LoVo (cell line): ENCODE measurements at places on chromosomes 11 and 22.

DNA sequence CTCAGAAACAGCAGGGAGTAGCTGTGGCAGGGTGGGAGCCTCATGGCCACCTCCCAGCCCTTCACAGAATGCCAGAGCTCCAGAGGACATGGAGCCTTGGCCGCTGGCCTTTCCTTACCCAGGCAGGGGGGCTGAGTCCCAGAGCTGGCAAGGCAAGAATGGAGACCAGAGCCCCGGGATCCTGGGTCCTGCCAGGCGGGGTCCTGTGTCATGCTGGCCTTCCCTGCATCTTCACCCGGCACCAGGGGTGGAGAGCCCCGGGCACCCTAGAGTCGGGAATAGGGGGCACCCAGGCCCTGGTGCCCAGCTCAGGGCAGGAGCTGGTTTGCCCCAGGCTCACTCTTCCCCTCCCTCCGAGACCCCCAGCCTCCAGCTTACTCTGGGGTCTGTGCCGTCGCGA is 519.9 kb downstream of the TBC1D22A start:
- no peak for DNase-seq

- no peak for DNase-seq
Observed at GRCh38 chr11:134584001-134584561, 172.0 kb upstream of the B3GAT1 start.

GRCh38 chr11:99197477-99197876 is 176.7 kb downstream of the CNTN5 start:
- no peak for DNase-seq

GRCh38 chr11:68317147-68317785 is 4.9 kb downstream of the LRP5 start:
- DNase-seq, result no peak

GRCh38 chr11:107478922-107479321 is 21.3 kb upstream of the CWF19L2 start:
- no peak for DNase-seq

DNA sequence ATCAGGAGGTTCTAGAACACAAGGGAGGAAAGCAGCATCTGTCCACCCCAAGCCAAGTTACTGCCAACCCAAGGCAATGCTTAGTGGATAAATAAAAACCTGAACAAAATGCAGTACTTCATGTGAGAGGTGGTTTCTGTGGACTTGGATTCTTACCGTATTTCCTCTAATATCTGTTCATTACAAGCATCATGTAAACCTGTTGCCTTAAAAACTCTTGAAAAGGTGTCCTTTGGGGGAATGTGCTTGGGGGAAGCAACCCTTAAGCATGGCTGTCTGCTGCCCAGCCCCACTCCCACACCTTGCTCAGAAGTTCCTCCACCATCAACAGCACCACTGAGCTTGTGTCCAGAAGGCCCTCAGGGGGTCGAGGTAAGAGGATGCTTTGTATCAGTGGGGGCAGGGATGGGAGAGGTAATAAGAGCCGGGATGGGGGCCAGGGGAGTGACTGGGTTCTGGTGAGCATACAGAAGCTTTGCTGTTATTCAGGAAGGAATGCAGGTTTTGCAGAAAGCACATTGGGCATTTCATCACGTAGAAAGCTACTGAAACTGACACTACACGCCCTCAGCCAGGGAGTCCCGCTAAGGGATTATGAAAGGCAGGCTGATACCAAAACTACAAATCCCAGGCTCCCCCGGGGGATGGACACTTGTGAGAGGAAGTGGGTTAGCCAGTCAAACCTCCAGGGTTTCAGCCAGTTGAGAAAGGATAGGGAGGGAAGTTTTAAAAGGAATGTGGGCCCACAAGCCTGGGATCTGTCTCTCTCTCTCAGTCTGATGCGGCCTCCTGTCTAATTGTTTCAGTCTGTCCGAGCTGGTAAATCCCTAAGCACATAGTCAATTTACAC is 52.0 kb downstream of the KCNJ1 start:
- DNase-seq, result no peak

- DNase-seq, result peak; percentile 47
Observed at GRCh38 chr11:3609416-3610265, 32.2 kb downstream of the ART5 start.

DNA sequence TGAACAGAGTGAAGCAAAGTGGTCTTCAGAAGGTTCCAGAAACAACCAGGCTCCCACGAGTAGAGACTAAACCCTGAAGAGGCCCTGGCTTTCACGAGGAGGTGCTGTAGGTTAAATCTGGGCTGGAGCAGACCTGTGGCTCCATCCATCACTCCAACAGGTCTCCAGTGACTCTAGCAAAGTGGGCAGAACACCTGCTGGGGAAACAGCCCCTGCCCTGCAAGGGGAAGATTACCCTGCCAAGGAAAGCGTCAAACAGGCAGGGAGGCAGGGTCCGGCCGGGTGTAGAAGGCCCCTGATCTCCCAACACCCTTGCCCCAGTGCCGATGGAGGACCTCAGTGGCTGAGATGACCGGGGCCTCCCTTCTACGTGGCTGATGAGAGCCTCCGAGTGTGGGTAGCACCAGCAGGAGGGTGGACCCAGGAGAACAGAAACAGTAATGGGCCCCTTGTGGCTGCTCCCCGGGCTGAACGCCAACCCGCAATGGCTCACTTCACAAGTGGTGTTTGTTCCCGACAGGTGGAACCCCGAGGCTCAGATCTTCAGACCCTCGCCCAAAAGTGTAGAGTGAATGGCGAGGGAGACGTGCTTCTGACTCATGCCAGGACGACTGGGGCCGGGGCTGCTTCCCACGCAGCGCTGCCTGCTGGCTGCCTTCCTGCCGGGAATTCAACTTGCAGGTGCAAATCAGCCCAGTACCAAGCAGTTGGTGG is 112.0 kb downstream of the SHANK2 start:
- DNase-seq, result no peak

- no peak for DNase-seq
Observed at GRCh38 chr22:36863979-36864378, 3.2 kb downstream of the NCF4 start.

GRCh38 chr11:72668629-72669347 is 5.4 kb downstream of the PDE2A start:
- no peak for DNase-seq

DNA sequence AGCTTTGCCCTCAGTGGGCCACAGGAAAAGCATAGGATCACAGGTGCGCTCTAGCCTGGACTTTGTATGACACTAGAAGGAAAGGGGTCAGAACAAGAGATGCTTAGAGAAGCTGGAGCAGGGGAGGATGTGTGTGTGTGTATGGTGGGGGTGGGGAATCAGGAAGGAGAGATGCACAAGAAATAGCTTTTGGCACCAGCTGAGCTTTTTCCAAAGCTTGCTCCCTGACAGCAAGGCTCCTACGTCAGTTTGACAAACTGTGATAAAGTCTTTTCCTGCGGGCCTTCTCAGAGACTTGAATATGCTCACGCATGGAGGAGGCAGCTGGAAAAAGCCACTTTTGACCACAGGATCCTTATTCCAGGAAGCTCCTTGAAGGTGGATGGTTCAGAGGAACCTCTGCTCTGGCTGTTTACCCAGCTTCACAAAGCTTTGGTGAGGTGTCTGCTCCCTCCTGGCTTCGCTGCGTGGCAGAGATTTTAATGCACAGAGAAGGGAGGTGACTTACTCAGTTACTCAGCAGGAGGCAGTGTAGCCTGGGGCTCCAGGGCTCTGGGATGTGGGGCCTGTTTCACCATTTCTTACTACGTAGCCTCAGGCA is 3.9 kb downstream of the CDC42EP1 start:
- no peak for DNase-seq

GRCh38 chr11:92768121-92768840 is 201.2 kb upstream of the MTNR1B start:
- DNase-seq, result no peak

DNA sequence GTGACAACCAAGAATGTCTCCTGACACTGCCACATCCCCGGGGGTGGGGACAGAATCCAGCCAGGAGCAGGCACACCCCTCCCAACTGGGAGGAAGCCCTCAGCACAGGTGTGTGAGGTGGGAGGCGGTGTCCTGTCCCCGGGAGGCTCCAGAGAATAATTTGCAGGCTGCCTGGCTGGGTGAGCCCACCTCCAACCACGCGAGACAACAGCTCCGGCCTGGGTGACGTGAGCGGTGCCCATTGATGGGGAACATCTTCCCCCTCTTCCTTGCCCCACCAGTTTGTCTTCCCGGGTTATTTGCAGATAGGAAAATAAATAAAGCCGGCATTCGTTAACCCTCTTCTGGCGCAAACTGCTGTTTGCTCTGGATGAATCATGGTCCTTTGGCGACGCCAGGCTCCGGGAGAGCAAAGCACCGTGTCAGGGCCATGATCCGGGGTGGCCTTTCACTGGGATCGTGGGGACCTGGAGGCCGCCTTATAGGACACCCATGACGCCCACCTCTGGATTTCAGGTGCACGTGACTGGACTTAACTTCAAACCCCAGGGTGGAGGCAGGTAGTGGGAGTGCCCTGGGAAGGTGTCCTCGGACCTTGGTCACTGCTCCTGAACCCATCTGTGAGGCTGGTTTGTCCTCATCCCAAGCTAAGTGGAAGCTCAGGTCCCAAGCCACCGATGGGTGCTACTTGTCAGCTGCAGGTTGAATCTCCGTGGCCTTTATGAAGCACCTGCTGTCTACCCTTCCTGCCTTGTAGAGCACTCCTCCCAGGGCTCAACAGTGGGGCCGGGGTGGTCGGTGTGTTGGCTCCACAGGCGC is 13.9 kb downstream of the CCND1 start:
- DNase-seq, result peak; percentile 29

DNA sequence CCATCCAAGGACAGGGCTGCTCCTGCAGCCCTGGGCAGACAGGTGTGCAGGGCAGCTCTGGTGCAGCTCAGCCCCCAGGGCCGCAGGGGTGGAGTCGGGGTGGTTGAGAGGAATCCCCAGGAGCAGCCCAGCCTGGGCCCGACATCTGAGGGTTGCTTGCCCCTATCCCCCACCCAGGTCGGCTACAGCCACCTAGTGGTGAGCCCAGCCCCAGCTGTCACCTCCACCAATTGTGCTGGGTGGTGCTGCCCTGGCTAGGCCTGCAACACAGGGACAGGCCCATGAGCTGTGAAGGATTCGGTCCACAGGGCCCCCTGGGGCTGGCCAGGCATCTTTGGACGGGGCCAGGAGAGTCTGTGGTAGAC is 29.6 kb downstream of the RTN4R start:
- no peak for DNase-seq

- peak; percentile 87 for DNase-seq
Observed at GRCh38 chr22:46528121-46528610, 9.3 kb downstream of the CELSR1 start.

DNA sequence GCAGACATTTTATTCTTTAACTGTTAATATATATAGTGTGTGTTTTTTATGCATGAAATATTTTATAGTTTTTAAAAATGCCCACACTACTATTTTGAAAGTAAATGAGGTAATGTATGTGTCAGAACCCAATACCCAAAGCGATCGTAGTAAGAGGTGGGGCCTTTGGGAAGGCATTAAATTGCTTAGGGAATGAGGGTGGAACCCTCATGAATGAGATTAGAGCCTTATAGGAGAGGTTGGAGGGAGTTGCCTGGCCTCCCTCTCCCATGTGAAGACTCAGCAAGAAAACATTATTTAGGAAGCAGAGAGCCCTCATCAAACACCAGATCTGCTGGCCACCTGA is 11.1 kb downstream of the KLHL35 start:
- DNase-seq, result no peak

DNA sequence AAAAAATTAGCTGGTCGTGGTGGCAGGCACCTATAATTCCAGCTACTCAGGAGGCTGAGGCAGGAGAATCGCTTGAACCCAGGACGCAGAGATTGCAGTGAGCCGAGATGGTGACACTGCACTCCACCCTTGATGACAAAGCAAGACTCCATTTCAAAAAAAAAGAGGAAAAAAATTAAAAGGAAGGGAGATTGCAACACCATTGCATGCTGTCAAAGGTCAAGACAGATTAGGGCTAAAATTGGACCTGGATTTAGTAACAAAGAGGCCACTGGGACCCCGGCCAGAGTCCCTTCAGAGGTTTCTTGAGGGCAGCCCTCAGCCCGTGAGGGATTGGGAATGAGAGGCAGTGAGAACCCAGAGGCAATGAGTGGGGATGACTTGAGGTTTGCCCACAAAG is 8.2 kb upstream of the MAFF start:
- DNase-seq, result no peak

DNA sequence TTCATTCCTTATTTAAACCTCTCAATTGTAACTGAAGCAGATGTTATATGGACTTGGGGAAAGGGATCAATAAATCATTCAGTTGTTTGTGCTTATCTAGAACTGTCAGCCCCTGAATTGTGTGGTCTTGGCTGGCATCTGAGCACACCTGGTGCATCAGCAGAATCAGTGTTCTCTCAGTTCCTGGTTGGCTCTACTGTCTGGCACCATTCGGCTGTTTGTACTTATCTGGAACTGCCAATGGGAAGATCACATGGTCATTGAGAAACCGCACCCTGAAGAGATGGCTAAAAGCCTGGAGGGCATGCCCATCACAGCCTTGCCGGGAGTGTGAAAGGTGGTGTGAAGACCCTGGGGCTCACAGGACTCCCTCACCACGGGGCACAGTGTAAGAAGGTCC is 37.1 kb upstream of the EHF start:
- DNase-seq, result no peak

GRCh38 chr11:7498193-7498592 is 12.9 kb downstream of the OLFML1 start:
- DNase-seq, result no peak

GRCh38 chr11:24134879-24135589 is 361.8 kb upstream of the LUZP2 start:
- no peak for DNase-seq

DNA sequence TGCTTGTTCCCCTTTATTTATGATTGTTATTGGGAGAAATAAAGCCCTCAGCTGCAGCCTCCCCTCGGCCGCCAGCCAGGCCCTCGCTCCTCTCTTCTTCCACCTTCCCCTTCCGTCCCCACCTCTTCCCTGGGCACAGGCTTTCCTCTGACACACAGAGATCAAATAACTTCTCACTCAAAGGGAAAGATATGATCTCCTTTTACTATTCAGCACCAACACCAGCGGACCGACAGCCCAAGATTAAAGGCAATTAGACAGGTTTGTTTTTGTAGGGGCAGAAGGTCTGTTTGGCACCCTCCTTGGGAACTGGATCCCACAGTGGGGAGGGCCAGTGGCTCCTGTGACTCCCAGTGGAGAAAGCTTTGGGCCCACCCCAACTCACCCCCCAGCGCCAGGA is 23.0 kb downstream of the NECTIN1 start:
- DNase-seq, result no peak

- DNase-seq, result no peak
Observed at GRCh38 chr22:48513929-48514328, 1313.7 kb downstream of the BRD1 start.
